ENCODE measurements at places on chromosomes 7 and 10.

- DNase-seq, result no peak
Measured at GRCh38 chr7:41955893-41956675, 253.2 kb upstream of the INHBA start.

DNA sequence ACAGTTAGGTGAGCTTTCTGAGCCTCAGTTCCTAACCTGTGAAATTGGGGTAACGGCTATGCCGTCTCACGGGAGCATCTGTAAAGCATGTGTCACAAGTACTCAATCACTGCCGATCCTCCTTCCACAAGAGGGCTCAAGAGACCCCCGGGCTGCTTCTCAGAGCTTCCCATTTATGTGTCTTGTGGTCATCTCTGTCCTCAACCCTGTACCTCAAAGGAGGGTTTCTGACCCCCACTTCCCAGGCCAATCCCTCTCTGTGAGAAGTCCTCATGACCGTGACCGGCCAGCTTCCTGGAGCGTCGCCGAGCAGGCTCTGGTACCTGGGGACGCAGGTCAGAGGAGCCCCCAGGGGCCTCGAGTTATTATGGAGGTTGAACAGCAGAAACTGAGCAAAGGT, 510 bp upstream of the TRPV5 start:
- no peak for DNase-seq

GRCh38 chr7:71718563-71718962, 586.6 kb downstream of the GALNT17 start:
- no peak for DNase-seq

- DNase-seq, result no peak
Measured at GRCh38 chr7:131342864-131343442, 15.3 kb downstream of the MKLN1 start.

All from stimulated activated CD4-positive, alpha-beta T cell treated with anti-CD3 and anti-CD28 coated beads, Interleukin-1b, Interleukin-23, amount 100 ng/mL, for 1 hour (primary cell).